Stimulated activated CD8-positive, alpha-beta memory T cell treated with anti-CD3 and anti-CD28 coated beads, Interleukin-7, amount 100 ng/mL, for 4 hours (primary cell): ENCODE measurements at places on chromosomes 5 and 9.

DNA sequence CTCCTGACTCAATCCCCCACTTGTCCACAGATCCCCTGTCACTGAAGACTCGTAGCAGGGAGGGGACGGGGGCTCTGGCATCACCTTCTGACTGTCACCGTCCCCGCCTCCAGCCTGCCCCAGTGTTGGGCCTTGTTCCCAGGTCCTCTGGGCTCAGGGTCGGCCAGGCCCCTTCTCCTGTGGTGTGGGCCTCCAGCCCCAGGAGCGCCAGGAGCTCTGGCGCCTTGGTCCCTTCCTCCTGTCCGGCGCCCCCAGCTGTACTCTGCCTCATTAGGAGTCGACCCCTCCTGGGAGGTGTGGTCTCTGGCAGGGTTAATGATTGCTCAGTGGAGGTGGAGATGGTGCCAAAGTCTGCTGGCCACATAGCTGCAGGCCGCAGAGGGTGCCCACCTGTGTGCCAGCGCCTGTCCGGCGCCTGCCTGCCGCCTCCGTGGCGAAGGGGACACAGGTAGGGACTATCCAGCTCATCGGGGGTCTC is at the start of gene CDHR2:
Gene CDHR2, plus strand, starts transcription at position 376 of the 478 bp plus-strand sequence. CDS start 16,011 bp downstream, outside the sequence.
- no peak for DNase-seq

GRCh38 chr9:17472126-17472525 is 106.7 kb upstream of the SH3GL2 start:
- DNase-seq: no peak

- DNase-seq: no peak
These were observed 41.8 kb upstream of the UGCG start for GRCh38 chr9:111854799-111855198.

GRCh38 chr9:121527371-121527770 is 27.7 kb upstream of the GGTA1 start:
- no peak for DNase-seq

DNA sequence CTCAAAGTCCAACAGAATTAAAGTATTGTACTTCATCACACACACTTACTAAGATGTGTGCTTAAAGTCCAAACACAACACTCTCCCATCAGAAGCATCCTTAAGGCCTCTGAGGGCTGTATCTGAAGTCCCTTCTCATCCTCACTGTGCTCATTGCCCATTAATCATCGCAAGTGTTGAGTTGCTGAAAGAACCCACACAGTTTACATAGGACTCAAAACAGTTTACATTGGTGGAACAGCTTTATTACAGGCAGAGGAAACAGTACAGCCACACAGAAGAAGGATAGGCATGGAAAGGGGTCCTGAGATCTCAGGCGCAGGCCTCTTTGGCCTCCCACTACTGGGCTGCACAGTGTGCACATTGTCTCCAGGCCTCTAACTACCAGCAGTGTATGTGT is 113.4 kb downstream of the CMYA5 start:
- DNase-seq: no peak

DNA sequence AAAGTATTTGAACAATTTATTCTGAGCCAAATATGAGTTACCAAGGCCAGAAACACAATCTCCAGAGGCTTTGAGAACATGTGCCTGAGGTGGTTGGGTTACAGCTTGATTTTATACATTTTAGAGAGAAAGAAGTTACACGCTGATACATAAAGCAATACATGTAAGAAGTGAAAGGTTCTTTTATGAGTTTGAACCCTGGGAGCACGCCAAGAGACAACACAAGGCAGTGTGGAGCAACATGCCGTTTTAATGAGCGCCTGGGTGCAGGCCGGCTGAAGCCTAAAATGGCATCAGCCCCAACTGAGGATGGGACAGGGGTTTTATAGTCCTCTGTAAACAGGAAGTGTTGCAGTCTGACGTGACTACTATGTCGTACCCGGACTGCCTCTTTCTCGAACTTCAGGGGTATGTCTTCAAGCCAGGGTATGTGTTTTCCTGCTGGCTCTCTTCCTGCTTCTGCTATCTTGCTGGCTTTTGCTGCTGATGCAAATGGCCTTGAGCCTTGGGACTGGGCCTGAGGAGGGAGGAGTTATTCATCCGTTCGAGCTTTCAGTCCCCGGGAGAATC is 193.7 kb downstream of the CYLC2 start:
- no peak for DNase-seq
